ENCODE measurements at places on chromosomes 2 and 18.

DNA sequence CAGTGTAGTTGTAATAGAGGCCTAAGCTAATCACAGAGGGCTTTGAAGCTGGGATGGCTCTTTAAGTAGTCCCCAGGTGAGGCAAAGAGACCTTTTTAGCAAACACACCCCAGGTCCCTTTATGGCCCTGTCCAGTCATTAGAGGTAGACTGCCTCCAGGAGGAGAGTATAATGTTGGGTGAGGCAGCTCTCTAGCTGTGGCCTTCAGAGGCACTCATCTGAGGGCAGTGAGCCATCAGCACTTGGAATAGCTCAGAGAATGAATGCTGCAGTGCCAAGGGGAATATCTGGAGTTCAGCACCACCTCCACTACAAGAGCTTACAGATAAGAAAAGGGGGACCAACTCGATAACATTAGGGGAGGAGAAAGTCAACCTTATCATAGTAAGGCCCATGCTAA is 52.8 kb downstream of the UNC80 start:
- DNase-seq, result no peak

DNA sequence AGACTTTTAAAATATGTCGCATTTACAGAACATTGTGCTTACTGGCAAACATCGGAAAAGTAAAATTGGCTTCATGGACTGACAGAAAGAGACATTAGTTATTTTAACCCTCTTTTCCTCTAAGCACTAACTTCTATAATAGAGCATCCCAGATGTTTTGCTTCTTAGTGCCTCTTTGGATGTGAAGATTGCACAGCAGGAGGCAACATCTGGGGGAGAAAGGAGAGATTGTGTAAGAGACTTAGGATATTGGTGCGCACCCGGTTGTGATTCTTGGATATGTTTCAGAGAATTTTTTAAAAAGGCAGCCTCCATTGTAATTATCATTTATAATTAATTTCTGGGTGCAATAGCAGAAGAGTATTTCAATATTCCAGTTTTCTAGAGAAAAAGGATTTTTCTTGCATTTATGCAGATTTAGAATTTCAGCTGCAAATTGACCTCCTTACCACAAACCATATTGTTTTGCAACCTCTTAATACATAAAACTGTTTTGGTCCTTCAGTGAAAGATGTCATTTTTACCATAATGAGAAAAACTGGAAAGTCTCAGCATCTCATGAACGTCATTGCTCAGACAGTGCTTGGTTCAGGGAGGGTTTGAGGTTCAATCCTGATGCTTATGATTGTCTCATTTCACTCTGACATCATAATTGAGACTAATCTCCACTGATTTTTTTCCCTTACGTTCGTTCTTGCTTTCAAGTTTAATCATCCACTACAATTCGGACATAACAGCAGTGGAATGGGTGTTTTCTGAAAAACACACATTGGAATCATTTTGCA is 404.3 kb downstream of the ZNF521 start:
- no peak for DNase-seq

DNA sequence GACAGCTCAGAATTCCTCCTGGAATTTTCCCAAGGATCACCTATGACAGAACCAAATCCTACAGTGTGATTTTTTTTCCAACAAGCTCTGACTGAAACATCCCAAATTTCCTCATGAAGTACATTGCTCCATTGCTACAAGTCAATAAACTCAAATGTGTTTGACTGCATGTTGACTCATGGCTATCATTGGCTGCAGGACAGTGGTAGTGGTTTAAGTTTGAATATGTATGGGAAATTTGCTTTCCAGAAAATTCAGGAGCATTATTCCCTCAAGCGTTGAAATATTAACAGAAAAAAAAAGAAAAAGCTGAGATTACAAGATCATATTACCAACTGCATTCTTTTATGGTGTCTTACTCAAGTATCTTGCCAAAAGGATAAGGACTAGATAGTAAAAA is 402.8 kb upstream of the DSEL start:
- no peak for DNase-seq

DNA sequence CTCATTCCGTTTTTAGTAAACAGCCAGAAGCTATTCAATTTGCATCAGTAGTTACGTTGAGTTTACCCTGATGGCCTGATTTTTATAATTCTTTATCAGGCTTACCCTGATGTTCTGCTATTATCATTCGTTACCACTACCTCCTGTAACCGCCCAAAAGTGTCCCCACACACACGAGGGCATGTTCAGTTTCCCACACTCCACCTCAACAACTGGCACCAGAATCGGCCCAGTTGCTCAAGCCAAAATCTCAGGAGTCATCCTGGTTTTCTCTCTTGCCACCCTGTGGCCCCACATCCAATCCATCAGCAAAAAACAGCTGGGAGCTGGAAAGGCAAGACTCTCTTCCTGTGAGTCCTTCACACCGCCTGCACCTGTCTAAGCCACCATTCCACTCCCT is 102.9 kb upstream of the RAB6C start:
- no peak for DNase-seq

GRCh38 chr18:41972067-41972925 is 17.3 kb downstream of the PIK3C3 start:
- DNase-seq, result no peak

DNA sequence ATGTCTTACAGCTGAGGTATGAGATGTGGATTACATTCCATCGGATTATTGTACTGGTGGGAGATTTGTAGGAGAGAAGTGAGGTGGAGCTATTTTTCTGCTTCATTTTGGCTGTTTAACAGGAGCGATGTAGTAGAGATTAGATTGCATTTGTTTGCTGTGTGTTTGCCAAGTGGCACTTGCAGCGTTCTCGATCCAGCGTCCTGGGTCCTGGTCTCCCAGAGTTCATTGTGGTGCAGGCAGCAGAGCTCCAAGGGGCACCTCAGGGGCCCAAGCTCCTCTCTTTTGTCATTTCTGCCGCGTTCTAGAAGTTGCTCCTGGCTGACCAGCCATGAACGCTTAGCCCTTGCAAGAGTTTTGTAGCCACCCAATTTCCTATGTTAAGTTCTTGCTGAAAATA is 210.1 kb upstream of the APCDD1 start:
- no peak for DNase-seq

- no peak for DNase-seq
These were observed 6.1 kb downstream of the NCKAP1 start for GRCh38 chr2:183031911-183032794.

DNA sequence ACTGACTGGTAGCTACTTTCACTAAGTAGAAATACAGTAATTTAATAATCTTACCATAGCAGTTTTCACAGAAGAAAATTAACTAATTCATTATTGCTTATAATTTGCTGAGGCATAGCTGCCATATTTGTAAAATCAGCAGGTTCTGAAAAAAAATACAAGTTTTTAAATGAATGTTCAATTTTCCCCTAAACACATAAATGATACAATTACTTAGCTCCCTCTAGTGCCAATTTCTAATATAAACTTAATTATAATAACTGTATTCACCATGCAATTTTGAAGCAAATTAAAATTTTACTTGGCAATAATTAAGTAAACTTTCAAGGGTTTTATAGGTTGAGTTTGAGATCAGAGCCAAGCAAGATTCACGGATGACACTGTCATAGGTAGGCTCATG is 1321.6 kb upstream of the ACVR2A start:
- no peak for DNase-seq

- DNase-seq, result no peak
These were observed 40.8 kb downstream of the ZEB2 start for GRCh38 chr2:144479138-144479537.

DNA sequence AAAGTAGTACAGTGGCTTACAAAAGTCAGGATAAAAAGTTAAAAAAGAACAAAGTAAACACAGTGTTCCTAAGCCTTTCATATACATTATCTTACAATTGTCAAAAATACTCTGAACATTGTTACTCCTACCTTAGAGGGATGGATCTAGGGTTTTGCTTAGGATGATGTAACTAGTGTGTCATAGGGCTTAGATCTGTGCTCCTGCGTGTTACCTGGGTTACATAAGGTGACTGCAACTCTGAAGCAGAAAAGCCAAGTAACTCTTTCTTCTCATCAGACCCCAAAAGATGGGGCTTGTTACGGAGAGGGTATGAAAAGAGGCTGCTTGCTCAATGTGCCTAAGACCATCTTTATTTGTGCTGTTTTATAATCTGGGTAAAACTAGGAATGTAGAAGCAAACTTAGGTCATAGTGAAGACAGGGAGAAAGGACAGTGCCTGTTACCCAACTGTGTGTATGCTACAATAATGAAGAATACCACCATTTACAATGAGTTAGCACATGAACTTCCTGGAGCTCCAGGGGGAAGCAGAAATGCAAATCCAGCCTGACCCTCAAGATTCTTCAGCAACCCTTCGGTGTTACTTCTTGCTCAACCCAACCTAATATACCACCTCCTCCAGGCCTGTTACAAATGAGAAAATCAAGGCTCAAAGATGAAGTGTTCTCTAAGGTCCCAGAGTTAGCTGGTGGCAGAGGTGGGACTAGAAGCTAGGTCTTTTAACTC is 42.0 kb upstream of the STK17B start:
- no peak for DNase-seq

DNA sequence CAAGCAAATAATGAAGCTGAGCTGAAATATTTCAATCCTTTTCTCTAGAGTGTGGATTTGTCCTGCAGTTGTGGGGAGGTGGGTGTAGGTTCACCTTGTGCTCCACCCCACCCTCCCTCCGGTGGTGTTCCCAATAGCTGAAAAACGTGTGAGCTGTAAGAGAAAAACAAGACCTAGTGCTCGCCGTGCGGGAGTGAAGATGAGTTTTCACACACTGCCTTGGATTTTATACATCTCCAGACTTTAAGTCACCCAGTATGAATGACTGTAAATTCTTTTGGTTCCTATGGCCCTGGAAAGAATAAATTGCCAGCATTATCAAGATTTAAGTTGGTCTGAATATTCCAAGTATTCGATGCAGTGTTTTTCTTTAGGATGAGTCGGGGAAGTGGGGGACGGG is 1.9 kb upstream of the SOX11 start:
- DNase-seq, result no peak

DNA sequence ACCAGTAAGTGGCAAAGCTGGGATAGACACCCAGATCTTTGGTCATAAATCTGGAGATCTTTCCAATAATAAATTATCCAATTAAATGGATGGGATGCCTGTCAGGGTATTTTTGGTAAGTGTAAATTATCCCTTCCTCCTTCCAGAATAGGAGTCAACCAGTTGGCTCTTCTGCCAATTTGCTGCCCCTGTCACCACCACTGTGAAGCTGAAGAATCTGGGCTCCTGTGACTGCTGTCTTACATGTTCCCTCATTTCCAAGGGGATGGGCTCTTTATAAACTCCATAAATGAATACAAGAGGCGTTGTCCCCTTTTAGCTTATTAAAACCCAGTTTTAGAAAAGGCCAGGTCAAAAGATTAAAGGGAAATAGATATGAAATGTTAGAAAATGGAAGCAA is 17.8 kb upstream of the BMP10 start:
- no peak for DNase-seq

GRCh38 chr2:218981881-218982585 is 3.0 kb downstream of the FEV start:
- no peak for DNase-seq

GRCh38 chr2:150676747-150677383 is 189.4 kb upstream of the RND3 start:
- no peak for DNase-seq

- no peak for DNase-seq
These were observed 291.3 kb upstream of the NCKAP5 start for GRCh38 chr2:133859578-133859977.

- no peak for DNase-seq
These were observed 64.1 kb upstream of the RAB6C start for GRCh38 chr2:129915303-129915840.

- DNase-seq, result no peak
These were observed 266.8 kb upstream of the PARD3B start for GRCh38 chr2:204278454-204278853.

DNA sequence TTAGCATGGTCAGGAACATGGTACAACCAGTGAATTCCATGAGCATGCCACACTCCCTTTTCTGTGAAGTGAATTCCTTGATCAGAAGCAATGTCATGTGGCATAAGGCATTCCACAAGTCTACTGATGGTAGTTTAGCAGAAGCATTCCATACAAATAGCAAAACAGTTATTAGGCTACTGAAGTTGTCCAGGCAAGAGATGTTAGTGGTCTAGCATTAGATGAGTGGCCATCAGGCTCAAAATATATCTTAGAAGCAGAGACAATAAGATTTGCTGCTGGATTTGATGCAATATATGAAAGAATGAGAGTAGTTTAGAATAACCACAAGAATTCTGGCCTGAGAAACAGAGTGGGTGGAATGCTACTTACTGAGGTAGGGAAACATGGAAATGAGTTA is 355.3 kb upstream of the NRXN1 start:
- no peak for DNase-seq

- DNase-seq, result no peak
These were observed 63.0 kb upstream of the COX7A2L start for GRCh38 chr2:42424033-42424432.

- no peak for DNase-seq
These were observed 66.1 kb upstream of the SMAD7 start for GRCh38 chr18:49016648-49017539.

DNA sequence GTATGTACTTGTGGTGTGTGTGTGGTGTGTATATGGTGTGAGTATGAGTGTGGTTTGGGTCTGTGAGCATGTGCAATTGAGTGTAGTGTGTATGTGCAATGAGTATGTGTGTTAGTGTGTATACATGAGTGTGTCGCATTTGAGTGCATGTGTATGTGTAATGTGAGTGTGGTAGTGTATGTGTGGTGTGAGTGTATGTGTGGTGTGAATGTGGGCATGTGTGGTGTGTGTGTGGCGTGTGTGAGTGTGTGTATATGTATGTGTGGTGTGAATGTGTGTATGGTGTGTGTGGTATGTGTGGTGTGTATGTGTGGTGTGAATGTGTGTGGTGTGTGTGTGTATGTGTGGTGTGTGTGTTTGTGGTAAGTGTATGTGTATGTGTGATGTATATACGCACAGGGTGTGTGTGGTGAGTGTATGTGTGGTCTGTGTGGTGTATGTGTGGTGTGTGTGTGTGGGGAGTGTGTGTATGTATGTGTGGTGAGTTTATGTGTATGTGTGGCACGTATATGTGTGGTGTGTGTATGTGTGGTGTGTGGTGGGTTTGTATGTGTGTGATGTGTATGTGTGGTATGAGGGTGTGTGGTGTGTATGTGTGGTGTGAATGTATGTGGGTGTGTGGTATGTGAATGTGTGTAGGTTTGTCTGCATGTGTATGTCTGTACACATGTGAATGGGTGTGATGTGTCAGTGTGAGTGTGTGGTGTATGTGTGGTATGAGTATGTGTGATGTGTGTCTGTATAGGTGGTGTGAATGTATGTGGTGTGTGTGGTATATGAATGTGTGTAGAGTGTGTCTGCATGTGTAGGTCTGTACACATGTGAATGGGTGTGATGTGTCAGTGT is 123.4 kb downstream of the DOCK10 start:
- DNase-seq, result no peak

DNA sequence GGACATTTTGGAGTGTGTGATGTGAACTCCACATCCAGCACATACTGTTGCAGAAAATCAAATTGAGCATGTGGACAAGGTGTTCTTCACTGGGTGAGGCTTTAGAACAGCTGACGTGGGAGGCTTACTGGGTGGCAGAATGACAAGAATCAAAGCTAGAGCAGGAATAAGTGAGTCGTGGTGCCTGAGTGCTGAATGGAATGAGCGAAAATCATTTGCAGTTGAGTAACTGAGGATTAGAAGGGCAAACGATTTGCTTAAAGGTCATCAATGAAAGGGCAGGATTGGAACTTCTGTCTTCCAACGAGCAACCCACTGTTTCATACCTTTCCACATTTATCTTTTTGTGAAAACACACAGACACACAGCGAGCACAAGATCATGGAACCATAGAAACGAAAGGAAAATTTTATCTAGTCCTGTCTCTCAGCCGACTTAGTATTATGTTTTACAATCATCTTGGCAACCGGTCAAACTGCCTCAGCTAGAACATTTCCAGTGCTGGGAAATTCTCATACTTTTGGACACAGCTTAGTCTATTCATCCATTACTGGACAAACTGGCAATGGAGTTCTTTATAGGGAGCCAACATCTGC is 7.2 kb upstream of the DAW1 start:
- no peak for DNase-seq
